ENCODE measurements at places on chromosomes 1 and 21.

DNA sequence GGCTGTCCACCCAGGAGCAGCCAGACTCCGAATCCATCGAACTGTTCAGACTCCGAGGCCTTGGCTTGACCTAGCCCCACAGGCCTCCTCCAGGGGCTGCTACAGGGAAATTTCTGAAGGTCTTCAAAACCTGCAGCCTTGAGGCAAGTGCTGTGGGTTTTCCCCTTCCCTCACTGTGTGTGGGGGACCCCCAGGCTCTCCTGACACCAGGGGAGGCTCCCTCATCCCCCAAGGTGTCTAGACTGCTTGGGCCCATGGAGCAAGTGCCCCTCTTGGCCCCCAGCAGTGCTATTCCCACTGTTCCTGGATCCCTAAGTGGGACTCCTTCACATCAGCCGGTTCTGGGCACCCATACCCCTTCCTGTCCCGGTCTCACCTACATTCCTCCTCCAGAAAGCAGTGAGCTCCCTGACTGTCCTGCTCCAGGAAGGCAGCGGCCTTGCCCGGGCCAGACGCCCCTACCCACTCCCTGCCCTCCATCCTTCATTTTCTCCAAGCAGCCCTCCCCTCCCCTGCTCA lies 814 bp downstream of the PAQR7 start:
- peak overlapping the region; percentile 73 for H3K4me3 ChIP-seq
- no peak for DNase-seq
- H3K4me1 ChIP-seq, result peaks cover 47% of the 10 kb centered on the region
- peak overlapping the region; percentile 83 for H3K27ac ChIP-seq
- H3K36me3 ChIP-seq, result no peaks in the 10 kb centered on the region

GRCh38 chr1:183980951-183981525 lies 56.5 kb downstream of the COLGALT2 start:
- no peaks in the 10 kb centered on the region for H3K36me3 ChIP-seq
- no peak overlapping the region for H3K27ac ChIP-seq
- DNase-seq, result no peak
- no peak overlapping the region for H3K4me3 ChIP-seq
- H3K4me1 ChIP-seq, result no peaks in the 10 kb centered on the region

DNA sequence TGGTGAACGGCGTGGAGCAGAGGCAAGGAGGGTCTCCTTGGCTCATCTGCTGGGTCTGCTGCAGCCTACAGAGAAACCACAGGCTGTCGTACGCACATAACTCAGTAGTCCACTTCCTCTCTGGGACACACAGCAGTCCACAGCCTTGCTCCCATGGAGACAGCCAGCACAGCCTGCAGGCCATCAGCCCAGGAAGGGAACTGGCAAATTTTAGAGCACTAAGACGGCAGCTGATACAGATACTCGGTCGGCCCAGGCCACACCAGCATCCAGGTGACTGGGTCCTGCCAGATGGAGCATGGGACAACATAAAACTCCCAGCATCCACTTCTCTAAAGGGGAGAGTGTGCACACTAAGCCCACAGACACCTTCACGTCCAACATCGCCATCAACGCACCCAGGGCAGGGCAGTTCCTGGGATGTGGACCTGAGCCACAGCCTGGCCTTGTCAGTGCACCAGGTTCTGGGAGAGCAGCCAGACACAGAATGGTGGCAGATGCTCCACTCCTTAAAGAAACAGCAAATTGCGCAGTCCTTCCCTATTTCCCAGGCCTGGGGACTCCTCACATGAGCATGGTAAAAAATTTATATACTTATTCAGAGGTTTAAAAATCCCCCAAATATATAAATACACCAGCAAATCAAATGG lies 247.1 kb upstream of the RAB4A start:
- no peak overlapping the region for H3K27ac ChIP-seq
- DNase-seq, result no peak
- H3K4me3 ChIP-seq, result no peak overlapping the region
- no peaks in the 10 kb centered on the region for H3K4me1 ChIP-seq

- H3K4me1 ChIP-seq, result no peaks in the 10 kb centered on the region
- no peaks in the 10 kb centered on the region for H3K27me3 ChIP-seq
- DNase-seq, result no peak
- no peak overlapping the region for H3K4me3 ChIP-seq
- H3K36me3 ChIP-seq, result no peaks in the 10 kb centered on the region
These were observed 31.1 kb downstream of the PBX1 start for GRCh38 chr1:164589961-164590507.

GRCh38 chr1:59096501-59096900 lies 200.4 kb upstream of the FGGY start:
- DNase-seq, result no peak
- H3K4me3 ChIP-seq, result no peak overlapping the region
- H3K27me3 ChIP-seq, result no peaks in the 10 kb centered on the region
- no peaks in the 10 kb centered on the region for H3K4me1 ChIP-seq
- no peak overlapping the region for H3K27ac ChIP-seq
- no peaks in the 10 kb centered on the region for H3K36me3 ChIP-seq

GRCh38 chr1:205665201-205666045 lies 14.9 kb downstream of the SLC45A3 start:
- H3K27me3 ChIP-seq, result no peaks in the 10 kb centered on the region
- H3K4me3 ChIP-seq, result no peak overlapping the region
- peak overlapping the region; percentile 57 for H3K27ac ChIP-seq

- H3K36me3 ChIP-seq, result no peaks in the 10 kb centered on the region
- H3K27me3 ChIP-seq, result no peaks in the 10 kb centered on the region
- no peak for DNase-seq
- peak overlapping the region; percentile 100 for H3K27ac ChIP-seq
- no peak overlapping the region for H3K4me3 ChIP-seq
These were observed 16.6 kb upstream of the LGALS8 start for GRCh38 chr1:236507022-236507700.

DNA sequence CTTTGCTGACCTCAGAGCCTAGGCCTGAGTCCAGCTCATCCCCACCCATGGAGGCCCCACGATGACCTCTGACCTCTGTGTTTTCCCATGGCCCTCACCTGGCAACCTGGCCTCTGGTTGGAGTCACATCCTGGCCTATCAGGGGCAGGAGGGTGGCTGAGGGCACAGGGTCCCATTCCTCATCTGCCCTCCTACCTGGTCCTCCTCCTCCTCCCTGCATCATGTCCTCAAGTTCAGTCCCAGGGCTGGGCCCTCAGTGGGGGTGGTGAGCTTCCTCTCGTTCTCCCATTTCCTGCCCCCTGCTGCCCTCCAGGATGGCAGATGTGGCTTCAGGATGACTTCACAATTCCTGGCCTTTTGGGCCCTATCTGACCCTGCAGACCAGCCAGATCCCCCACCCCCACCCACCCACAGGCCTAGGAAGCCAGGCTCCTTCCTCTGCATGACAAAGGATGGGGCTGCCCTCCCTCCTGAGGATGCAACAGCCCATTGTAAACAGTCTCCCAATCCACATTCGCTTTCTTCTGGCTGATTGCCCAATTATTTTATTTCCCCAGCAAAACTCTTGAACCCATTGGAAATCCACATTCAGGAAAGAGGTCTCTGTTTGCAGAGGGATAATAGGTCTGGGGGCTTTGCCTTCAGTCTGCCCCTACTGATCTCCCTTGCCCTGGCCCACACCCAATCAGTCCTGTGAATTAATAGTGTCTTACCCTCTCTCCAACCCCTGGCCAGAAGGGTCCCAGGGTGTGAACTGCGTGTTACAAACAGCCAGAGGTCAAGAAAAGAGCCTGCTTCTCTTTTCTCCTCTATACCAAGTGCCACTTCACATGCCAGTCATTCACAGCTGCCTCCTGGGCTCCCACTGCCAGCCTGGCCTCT lies 10.3 kb upstream of the LEFTY1 start:
- peaks cover 5% of the 10 kb centered on the region for H3K4me1 ChIP-seq
- H3K36me3 ChIP-seq, result no peaks in the 10 kb centered on the region
- no peak overlapping the region for H3K4me3 ChIP-seq
- H3K27me3 ChIP-seq, result no peaks in the 10 kb centered on the region

DNA sequence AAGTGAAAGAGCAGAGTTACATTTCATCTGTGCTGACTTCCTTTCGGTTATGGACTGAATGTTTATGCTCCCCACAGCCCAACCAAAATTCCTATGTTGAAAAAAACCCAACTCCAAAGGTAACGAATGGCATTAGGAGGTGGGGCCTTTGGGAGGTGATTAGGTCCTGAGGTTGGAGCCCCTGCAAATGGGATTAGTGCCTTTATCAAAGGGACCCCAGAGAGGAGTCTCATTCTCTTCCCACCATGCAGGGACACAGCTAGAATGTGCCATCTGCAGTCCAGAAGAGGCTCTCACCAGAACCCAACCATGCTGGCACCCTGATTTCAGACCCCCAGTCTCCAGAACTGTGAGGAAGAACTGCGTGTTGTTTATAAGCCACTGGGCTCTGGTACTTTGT lies 199.3 kb downstream of the TOMM20 start:
- H3K36me3 ChIP-seq, result no peaks in the 10 kb centered on the region
- H3K4me3 ChIP-seq, result no peak overlapping the region
- DNase-seq, result no peak
- peaks cover 59% of the 10 kb centered on the region for H3K4me1 ChIP-seq

DNA sequence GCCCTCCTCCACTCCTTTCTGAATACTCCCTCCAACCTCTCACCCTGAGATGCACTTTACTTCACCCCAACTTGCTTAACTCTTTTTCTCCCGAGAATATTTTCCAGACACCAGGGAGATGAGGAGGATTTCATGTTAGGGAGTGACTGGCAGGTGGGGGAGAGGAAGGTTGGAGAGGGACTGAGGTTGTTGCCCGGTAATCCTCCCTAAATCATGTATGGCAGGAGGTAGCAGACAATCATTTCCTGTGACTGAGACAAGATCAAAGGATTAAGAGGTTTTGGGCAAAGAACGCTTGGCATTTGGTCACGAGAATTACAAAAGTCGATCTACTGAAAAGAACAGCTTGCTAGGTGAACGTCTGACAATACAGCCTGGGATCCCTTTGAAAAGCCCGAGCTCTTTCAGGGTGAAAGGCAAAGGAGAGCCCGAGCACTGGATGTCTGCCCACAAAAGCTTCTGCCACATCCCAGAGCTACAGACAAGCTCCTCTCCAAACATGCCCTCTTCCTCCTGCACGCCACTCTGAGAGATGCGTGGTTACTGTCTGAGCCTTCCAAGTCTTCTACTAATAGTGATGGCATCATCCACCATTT lies 154.1 kb downstream of the DAB1 start:
- H3K36me3 ChIP-seq, result no peaks in the 10 kb centered on the region
- H3K4me1 ChIP-seq, result no peaks in the 10 kb centered on the region
- H3K27ac ChIP-seq, result no peak overlapping the region
- H3K27me3 ChIP-seq, result peaks cover 2% of the 10 kb centered on the region

GRCh38 chr1:111462370-111463028 lies 11.3 kb upstream of the C1orf162 start:
- no peak overlapping the region for H3K27ac ChIP-seq
- H3K36me3 ChIP-seq, result peaks cover 17% of the 10 kb centered on the region
- H3K4me1 ChIP-seq, result no peaks in the 10 kb centered on the region
- no peaks in the 10 kb centered on the region for H3K27me3 ChIP-seq
- no peak overlapping the region for H3K4me3 ChIP-seq
- DNase-seq, result no peak

- no peak for DNase-seq
- H3K4me1 ChIP-seq, result no peaks in the 10 kb centered on the region
- no peaks in the 10 kb centered on the region for H3K27me3 ChIP-seq
- no peak overlapping the region for H3K4me3 ChIP-seq
These were observed 66.5 kb downstream of the KIRREL1 start for GRCh38 chr1:158059984-158060383.

DNA sequence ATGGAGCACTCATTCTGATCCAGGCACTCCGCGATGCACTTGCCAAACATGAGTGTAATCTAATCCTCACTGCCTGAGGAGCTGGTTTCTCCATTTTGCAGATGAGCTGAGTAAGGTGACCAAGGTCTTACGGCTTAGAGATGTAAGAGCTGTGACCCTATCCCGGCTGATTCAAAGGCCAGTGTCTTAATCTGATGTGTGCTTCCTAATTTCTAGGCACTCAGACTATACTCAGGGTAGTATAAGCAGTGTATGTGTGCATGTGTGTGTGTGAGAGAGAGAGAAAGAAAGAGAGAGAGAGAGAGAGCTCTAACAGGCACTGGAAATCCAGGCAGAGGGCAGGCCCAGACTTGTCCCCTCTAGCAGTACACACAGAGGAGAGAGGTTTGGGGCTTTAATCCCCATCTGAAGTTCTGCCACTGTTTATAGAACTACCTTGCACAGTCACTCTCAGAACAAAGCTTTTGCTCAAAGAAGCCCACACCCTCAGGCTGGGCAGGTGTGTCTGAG lies 188.2 kb downstream of the ZBTB18 start:
- H3K4me1 ChIP-seq, result no peaks in the 10 kb centered on the region
- no peaks in the 10 kb centered on the region for H3K36me3 ChIP-seq
- no peaks in the 10 kb centered on the region for H3K27me3 ChIP-seq
- H3K4me3 ChIP-seq, result no peak overlapping the region
- no peak overlapping the region for H3K27ac ChIP-seq
- DNase-seq, result no peak

DNA sequence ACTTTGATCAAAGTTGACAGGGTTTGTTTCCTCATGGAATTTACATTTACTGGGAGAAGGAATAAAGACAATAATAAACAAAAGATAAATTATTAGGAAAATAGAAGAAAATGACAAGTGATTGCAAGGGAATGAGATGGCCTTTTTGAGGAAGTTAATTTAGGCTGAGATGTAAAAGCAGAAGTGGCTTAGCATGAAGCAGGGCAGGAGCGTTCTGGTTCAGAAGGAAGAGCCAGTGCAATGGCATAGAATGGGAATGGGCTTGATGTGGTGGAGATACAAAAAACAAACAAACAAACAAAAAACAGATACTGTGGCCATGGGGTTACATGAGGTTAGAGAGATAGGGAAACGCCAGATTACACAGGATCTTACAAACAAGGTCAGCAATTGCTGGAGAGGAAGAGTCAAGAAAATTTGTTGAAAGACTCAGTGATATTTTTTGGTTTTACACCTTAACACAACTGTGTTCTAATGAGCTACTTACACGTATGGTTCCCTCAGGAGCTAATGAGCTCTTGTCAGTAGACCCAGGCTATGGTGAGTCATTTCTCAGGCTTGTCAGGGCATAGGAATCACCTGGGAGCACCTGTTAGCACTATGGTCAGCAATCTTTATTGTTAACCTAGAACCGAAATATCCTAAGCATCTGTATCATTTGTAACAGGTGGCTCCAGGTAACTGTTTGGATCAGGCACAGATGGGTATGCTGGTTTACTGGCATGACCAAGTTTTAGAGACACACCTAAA lies 8.7 kb upstream of the CADM3 start:
- peaks cover 15% of the 10 kb centered on the region for H3K27me3 ChIP-seq
- H3K36me3 ChIP-seq, result no peaks in the 10 kb centered on the region
- no peak overlapping the region for H3K4me3 ChIP-seq
- no peak overlapping the region for H3K27ac ChIP-seq
- no peak for DNase-seq

DNA sequence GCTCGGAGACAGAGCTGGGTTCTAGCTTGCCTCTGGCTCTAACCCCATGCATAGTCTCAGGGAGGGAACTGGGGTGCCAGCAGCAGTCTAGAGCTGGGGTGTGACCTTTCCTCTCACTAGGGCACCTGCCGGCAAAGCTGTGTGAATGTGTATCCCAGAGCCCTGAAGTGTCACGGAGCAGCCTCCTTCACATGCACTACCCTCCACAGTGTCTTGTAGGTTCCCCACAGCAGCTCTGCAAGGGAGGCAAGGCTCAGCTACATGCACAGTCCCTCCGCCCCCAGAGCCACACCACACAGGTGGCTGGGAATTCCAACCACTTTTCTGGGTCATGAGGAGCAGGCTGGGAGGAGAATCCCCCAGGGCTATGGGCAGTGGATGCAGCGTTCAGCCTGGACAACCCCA lies 7.7 kb upstream of the HPCA start:
- H3K4me1 ChIP-seq, result peaks cover 6% of the 10 kb centered on the region
- H3K36me3 ChIP-seq, result no peaks in the 10 kb centered on the region
- H3K27me3 ChIP-seq, result peaks cover 4% of the 10 kb centered on the region
- H3K27ac ChIP-seq, result no peak overlapping the region
- no peak overlapping the region for H3K4me3 ChIP-seq
